ENCODE measurements at places on chromosomes 4 and X.

DNA sequence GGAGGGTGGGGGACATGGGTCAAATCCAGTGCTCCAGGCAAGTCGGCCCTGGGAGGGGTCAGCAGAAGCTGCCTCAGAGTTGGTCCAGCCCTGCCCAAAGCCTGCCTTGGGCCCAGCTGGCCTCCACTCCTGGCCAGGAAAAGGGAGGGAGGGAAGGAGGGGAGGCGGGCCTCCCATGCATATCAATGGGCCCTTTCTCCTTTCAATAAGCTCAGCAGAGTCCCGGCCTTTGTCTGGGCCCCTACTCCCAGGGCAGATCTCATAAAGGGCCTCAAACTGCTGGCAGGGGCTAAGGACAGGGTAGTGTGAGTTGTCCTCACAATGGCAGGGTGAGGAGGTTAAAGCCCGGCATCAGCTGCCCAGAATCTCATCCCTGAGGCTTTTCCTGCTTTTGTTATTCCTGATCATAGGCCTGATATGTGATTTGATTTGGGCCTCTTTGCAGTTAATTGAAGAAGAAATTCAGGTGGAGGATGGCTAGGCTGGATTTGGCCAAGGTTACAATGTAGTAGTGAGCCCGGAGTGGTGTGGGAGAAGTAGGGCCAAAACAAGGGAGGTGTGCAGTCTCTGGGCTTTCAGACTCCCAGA, 121.1 kb upstream of the ATP6AP2 start:
- DNase-seq, result no peak

GRCh38 chr4:138976526-138976925, 39.1 kb upstream of the NOCT start:
- DNase-seq, result no peak

GRCh38 chrX:8724300-8724699, 7.6 kb downstream of the ANOS1 start:
- DNase-seq, result no peak

GRCh38 chr4:21819086-21819485, 129.5 kb downstream of the KCNIP4 start:
- DNase-seq, result peak; percentile 54

- no peak for DNase-seq
Observed at GRCh38 chr4:2426069-2426397, 7.3 kb downstream of the CFAP99 start.

DNA sequence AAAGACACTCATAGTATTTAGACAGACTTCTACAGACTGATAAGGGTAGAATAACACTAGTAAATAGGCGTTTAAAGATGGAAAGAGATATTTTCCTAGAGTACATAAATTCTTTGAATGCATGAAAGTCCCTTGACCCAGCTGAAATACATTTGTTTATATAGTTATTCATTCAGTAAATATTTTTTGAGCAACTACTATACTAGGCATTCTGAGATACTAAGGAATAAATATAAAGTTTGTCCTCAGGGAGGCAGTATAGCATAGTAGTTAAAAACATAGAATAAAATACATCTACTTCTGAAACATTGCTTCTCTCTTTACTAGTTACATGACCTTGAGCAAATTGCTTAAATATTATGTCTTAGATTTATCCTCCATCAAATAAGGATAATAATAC, 27.4 kb downstream of the HMGN5 start:
- peak; percentile 71 for DNase-seq
